ENCODE measurements at places on chromosomes 7 and 10.

- DNase-seq = peak; percentile 100
Measured at GRCh38 chr7:134778941-134779740, at the start of gene CALD1. TSS of gene CALD1 (plus strand) at chr7:134779634. CDS start at chr7:134867734, 88,100 bp downstream.

DNA sequence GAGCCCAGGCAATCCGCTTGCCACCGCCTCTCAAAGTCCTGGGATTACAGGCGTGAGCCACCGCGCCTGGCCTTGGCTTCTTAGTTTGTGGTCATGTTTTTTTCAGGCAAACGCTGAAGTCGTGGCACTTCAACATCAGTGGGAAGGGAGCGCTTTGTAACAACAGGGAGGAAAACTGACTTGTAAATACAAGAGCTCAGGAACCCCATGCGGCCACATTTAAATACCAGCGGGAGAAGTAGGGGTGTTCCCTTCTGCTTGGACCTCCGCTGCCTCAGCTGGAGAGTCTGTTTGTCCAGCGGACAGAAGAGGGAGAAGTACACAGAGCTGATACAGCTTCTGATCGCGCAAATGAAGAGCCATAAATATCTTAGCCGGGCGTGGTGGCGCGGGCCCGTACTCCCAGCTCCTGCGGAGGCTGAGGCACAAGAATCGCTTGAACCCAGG lies 108.7 kb upstream of the KMT2C start:
- no peak for DNase-seq

GRCh38 chr10:118710487-118710886 lies 44.3 kb downstream of the CACUL1 start:
- DNase-seq = no peak

DNA sequence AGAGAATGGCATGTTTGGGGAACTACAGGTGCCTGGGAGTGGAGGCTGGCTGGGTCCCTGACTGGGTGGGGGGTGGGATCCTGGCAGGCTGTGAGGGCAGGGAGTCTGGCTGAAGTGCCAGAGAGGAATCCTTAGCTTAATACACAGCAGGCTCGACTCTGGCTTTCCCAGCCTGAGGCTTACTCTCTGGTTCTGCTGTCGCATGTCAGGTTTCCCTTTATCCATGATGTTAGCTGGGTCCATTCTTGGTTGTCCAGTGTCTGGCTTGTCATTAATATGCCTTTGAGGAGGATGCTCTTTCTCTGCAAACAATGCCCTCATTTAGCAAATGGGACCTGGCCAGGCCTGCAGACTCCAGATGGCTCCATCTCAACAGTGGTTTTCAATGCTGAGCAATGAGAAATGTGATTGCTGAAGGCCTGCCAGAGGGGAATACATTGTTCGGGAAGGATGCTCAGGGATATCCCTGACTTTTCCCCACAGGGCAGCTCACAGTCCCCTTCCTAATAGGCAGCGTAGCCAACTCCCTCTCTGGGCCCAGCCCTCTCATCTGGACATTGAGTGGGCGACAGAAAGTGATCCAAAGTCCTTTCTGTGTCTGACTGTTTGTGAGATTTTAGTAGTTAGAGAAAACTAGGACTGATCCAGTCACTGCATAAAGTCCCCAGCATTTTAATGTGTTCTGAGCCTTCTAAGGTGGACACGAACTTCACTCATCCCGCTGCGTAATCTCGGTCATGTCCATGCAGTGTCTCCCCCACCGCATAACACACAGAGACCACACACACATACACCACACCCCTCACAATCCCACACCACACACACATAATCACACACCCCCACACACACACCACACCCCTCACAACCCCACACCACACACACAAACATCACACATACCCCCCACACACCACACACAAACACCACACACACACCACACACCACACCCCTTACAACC lies 124.9 kb downstream of the ANLN start:
- no peak for DNase-seq

GRCh38 chr10:71433768-71434744 lies 37.3 kb downstream of the CDH23 start:
- DNase-seq = no peak

DNA sequence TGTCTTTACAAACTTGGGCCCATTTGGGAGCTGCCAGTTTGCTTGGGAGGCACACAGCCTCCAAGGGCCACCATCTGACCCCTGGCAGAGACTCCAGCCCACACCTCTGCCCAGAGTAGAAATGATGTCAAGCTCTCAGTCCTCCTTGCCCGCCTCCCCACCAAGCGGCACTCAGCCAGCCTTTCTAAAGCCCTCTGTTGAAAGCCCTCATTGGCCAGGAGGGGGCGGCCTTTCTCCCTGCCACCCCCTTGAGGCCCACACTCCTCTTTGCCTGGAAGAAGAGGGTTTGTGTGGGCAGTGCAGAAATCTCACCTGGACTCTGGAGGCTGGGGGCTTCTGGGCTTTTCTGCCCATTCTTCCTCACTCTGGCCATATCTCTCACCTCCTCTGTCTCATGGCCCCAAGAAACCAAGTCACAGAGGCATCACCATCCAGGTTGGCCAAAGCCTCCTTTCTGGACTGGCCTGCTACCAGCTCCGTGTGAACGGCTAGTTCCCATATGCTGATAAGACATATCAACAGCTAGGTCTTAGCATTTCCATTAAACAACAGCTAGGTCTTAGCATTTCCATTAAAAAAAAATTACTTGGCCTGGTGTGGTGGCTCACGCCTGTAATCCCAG lies 36.1 kb downstream of the UBTD1 start:
- no peak for DNase-seq

GRCh38 chr7:43537765-43538403 lies 45.0 kb upstream of the STK17A start:
- DNase-seq = no peak

GRCh38 chr10:4767033-4767814 lies 58.8 kb upstream of the AKR1E2 start:
- peak; percentile 45 for DNase-seq

GRCh38 chr10:10605551-10606081 lies 412.1 kb upstream of the CELF2 start:
- peak; percentile 76 for DNase-seq
